ENCODE measurements at places on chromosomes 11 and 22. TPM values are rescaled to one million over a fixed set of nuclear protein-coding genes. Genes with fewer than 3 reads are reported as not detected.

TMEM191B gene
- 0.36 TPM for total RNA-seq

KRTAP5-2 gene
- total RNA-seq, result not detected

MMP27 gene
- not detected for total RNA-seq

NXPE1 gene
- total RNA-seq, result not detected

PAMR1 gene
- 278 TPM for total RNA-seq

OR51I1 gene
- not detected for total RNA-seq
